A549 treated with GW870086 at 1 μM for 4 hours (cell line): ENCODE measurements at places on chromosomes 2 and 18. TPM values are rescaled to one million over a fixed set of nuclear protein-coding genes. Genes with fewer than 3 reads are reported as not detected.

Gene MYL1
- not detected in 5 replicates for total RNA-seq

Gene HMSD
- total RNA-seq, result 0.71 TPM in 1 of 5 replicates, not detected in the others

Gene CYP27A1
- total RNA-seq, result 0.11 to 0.32 TPM (median 0.15 TPM) in 5 replicates

Gene VWA3B
- total RNA-seq, result 0.37 to 0.61 TPM in 2 of 5 replicates, not detected in the others
